Activated CD8-positive, alpha-beta memory T cell treated with anti-CD3 and anti-CD28 coated beads, Interleukin-2, amount 50 U/mL, for 4 hours (primary cell): ENCODE measurements at places on chromosomes 2 and 18.

GRCh38 chr2:26577442-26578112, 63.6 kb downstream of the CIB4 start:
- peak; percentile 67 for DNase-seq

- no peak for DNase-seq
Measured at GRCh38 chr2:178976351-178976750, 73.6 kb downstream of the CCDC141 start.

DNA sequence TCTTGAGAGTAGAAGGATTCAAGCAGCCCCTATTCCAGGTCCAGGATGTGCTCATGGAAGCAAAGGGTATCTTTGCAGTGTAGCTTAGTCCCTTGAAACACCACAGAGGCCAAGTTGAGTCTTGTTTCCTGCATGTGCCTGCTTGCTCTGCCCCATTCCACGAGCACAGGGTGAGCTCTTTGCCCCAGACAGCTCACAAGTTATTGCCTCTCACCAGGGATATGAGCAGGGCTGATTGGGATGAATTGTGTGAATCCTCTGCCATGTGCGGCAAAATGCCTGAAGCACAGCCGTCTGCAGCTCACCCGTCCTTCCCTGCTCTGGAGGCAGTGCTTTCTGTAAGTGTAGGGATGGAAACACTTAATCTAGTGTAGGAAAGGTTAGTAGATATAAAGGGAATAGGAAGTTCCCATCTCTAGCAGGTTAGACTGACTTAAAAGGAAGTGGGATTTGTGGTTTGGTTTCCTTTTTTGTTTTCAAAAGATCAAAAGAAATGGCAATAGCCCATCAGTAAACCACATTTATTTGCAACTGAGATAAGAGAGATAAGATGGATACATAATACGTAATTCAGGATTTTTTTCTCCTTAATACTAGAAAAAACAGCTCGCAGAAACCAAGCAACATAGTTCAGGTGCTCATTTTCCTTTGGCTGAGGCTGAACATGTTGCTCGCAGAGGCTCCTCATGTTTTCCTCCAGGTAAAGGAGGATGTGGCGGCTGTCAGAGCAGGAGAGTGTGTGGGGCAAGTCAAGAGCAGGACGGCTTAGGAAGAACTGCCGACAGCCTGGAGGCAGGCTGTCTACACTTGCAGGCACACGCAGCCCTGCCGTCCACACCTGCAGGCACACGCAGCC, 41.4 kb downstream of the TMEM182 start:
- no peak for DNase-seq

GRCh38 chr2:46537624-46538295, 58.4 kb downstream of the TMEM247 start:
- DNase-seq: no peak

GRCh38 chr2:64914247-64914646, 75.0 kb upstream of the SLC1A4 start:
- DNase-seq: no peak

DNA sequence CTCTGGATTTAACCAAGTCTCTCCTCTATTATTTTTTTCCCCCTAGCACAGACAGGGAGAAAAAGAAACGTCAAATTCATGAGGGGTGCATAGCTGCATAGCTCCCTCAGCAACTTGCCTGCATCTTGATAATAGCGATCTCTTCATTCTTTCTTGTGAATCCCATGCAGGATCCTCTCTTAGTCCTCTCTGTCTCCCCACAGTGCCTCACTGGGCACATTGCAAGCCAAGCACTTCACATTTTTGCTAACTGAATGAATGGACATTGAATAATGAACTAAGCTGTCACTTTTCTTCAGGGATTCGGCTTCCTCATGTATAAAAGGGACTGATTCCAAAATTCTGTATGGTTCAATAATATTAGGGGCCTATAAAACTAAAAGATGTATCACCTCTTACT, 2.9 kb upstream of the EPB41L3 start:
- DNase-seq: no peak

DNA sequence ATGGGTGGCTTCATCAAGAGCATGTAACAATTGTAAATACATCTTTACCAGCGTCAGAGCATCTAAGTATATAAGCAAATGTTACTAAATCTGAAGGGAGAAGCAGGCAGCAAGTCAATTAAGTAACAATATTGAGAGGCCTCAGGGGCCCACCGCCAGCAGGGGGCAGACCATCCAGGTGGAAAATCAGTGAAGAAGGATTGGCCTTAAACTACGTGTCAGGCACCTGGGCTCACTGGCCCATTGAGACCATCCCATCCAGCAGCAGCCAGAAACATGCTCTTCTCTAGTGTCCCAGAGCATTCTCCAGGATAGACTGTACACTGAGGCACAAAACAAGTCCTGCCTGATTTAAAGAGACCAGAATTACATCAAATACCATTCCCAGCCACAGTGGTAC, 96.2 kb upstream of the SNTG2 start:
- no peak for DNase-seq

DNA sequence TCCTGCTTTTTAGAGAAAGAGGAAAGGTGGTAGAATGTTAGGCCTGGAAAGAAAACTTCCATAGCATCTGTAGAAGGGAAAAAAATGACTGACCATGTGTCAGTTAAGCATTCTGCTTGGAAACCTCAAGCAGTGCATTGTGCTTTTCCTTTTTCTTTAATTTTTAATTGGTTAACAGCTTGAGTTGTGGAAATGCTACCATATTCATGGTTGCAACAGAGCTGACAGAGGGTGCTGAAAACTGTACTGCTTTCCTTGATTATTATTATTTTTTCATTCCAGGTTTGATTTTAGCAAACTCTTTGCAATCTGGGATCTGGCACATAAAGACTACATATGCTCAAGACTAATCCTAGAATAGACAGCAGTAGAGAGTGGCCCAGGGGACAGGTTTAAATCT, 404.5 kb downstream of the EPHA4 start:
- no peak for DNase-seq

- DNase-seq: no peak
Measured at GRCh38 chr2:182941121-182941722, 74.8 kb upstream of the FRZB start.

DNA sequence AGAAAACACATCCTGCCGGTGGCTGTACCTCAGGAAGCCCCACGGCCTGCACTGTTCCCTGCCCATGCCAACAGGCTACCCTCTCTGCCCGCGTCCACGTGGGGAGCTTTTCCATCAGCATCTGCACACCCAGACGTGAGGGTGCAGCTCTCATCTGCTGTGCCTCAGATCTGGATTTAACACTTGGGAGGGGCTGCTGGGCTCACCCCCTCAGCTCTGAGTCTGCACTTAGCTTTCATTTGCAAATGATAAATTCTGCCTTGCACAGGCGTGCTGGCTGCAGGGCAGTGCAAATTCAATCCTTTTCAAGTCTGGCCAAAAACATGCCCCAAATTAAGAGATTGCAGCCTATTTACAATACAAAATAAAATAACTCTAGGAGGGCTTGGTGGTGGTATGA, 245.7 kb downstream of the TWIST2 start:
- no peak for DNase-seq

- DNase-seq: no peak
Measured at GRCh38 chr2:241770185-241770935, 6.3 kb upstream of the GAL3ST2 start.

GRCh38 chr2:127514485-127514884, 11.8 kb downstream of the IWS1 start:
- DNase-seq: no peak

DNA sequence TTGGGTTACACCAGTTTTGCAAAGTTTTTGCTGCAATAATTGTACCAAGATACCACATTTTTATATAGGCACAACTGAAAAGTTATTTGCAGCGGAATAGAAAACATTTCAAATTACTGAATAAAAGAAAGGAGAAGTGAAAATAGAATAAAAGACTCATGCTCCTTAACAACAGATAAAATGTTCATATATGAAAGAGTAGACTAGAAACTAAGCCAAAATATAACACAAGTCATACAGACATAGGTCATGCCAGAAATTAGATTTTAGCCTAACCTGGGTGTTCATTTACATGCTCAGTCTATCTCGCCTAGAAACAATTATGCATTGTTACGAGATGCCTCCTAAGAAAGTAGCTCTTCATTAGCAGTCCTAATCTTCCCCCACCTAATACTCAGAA, 16.4 kb upstream of the MAP3K20 start:
- DNase-seq: no peak

- no peak for DNase-seq
Measured at GRCh38 chr18:53795061-53795460, 429.4 kb downstream of the MBD2 start.

DNA sequence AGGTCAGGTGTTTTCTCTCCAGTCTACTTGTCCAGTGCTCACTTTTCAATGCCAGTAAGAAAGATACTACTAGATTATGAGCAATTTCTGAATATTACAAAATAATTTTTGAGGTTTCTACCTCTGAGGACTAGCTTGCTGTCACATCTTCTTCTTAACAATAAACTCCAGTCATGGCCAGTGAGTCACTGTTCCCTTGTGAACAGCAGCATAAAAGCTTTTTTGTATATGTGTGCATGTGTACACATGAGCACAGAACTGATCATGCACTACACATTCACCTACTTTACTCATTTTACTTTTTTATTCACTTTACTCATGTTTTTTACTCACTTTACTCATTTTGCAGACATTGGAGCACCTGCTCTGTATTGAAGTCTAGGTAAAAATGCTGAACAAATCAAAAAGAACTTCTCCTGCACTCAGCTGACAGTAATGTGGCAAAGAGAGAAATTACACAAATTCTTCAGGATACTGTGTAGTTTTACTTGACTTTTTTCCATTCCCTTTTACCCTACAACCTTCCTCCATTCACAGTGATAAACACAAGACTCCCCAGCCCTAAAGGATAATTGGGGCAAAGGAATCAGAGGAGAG, 28.0 kb downstream of the ST6GAL2 start:
- no peak for DNase-seq

DNA sequence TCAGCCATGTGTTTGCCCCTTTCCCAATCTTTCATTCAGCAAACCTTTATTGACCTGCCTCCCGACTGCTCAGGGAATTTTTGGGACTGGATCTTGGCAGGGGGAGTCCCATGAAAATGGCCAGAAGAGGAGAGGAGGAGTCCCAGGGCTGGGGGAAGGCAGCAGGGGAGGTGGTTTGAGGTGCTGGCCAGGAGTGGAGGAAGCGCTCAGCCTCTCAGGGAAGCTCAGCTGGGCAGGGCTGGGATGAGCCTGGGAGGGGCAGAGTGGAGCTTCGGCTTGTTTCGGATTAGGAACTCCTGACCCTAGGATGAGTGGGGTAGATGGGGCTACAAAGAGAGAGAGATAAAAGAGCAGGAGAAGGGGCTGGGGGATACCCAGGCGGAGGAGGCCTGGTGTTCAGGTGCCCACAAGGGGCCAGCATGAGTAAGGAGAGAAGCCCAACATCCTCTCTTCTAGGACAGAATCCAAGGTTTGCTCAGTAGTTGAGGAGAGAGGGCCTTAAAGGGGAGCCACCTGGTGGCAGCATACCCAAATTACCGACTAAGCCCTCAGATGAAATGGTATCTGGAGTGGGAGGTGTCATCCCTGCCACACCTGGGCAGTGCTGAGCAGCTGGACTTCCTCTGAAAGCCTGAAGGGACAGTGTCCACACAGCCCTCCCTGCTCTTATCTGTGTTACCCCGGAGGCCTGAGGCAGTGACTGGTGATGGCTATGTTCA, 91.1 kb downstream of the INHBB start:
- no peak for DNase-seq

DNA sequence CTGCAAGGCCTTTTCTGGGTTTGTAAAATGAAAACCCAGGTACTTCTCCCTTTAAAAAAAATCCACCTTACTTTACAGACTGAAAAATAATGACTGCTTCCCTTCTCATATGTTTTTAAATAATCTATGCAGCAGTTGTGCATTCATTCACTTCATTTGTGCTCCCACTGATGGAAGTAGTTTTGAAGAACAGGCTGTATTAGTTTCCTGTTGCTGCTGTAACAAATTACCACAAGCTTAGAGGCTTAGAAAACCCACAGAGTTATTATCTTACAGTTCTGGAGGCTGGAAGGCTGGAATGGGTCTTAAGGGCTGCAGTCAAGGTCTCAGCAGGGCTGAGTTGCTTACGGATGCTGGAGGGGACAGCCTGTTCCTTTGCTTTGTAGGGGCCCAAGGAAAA, 335.0 kb downstream of the TGIF1 start:
- DNase-seq: no peak

DNA sequence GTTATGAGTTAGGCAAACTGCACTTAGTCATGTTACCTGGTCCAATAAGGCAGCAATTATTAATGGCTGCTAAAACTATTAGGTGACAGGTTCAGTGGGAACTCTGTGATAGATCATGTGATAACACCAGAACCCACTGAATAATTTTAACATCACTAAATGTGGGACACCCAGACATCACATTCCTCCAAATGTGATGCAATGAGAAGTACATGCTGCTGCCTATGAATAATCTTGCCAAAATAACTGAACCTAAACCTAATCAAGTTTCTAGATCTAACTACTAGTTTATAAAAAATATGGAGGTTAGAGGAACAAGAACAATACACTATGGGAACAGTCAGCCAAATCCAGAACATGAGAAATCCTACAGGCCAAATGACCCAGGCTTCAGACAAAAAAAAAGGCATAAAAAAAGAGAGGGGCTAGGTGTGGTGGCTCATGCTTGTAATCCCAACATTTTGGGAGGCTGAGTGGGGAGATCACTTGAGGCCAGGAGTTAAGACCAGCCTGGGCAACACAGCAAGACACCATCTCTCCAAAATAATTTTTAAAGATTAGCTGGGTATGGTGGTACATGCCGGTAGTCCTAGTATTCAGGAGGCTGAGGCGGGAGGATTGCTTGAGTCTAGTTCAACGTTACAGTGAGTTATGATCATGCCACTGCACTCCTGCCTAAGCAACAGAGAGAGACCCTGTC, 7.0 kb upstream of the ACTR2 start:
- no peak for DNase-seq

GRCh38 chr2:17373741-17374140, 144.5 kb downstream of the RAD51AP2 start:
- DNase-seq: no peak

DNA sequence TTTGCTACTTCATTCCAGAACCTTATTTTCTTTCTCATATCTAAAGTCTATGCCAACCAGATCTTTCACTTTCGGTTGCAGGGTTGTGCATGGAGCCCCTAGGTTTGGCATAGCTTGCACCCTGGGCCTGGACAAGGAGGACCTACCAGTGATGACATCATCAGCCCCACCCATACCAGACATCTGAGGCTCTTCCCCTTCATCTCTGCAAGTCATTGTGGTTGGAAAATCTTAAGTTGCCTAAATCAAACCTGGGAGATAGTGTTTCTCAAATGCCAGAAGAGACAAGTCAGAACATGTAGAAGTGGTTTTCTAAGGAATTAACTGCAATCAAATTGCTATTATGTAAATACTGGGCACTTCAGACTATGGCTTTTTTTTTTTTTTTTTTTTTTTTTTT, 363.3 kb downstream of the ZNF516 start:
- no peak for DNase-seq

GRCh38 chr2:205688417-205689200, 6.3 kb downstream of the NRP2 start:
- no peak for DNase-seq

- no peak for DNase-seq
Measured at GRCh38 chr2:217636578-217636977, 366.2 kb downstream of the TNS1 start.

GRCh38 chr2:2640818-2641217, 309.7 kb upstream of the MYT1L start:
- DNase-seq: no peak

GRCh38 chr18:30163573-30163972, 879.0 kb downstream of the DSC3 start:
- no peak for DNase-seq

GRCh38 chr18:68874361-68874760, 76.5 kb downstream of the CCDC102B start:
- DNase-seq: no peak
